ENCODE measurements at places on chromosomes 13 and 19.

DNA sequence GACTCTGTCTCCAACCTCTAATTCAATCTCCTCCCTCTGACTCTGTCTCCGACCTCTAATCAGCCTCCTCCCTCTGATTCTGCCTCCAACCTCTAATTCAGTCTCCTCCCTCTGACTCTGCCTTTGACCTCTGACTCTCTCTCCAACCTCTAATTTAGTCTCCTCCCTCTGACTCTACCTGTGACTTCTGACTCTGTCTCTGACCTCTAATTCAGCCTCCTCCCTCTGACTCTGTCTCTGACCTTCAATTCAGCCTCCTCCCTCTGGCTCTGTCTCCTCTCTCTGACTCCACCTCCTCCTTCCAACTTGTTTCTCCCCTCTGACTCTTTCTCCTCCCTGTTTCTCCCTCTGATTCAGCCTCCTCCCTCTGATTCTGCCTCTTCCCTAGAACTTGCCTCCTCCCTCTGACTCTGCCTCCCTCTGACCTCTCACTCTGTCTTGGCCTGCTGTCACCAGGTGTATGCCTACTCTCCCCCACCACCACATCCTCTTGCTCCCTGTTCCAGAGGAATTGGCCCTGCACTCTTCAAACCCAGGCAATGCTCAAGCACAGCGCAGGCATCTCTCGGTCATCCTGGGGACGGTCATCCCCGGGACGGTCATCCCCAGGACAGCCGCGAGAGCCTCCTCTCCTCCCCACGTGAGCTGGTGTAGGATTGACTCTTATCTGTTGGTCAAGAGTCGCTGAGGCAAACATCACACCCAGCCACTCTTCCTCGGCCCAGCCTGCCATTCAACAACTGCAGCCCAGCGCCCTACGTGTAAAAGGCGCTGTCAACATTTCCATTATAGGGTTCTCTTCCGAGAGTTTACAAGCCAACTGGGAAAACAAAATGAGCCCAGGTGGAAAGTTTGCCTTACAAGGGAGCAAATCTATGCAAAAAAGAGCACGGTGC lies 60.2 kb downstream of the ZIC5 start:
- no peak for DNase-seq

GRCh38 chr13:65460136-65460535 lies 1770.0 kb downstream of the PCDH9 start:
- DNase-seq = no peak

DNA sequence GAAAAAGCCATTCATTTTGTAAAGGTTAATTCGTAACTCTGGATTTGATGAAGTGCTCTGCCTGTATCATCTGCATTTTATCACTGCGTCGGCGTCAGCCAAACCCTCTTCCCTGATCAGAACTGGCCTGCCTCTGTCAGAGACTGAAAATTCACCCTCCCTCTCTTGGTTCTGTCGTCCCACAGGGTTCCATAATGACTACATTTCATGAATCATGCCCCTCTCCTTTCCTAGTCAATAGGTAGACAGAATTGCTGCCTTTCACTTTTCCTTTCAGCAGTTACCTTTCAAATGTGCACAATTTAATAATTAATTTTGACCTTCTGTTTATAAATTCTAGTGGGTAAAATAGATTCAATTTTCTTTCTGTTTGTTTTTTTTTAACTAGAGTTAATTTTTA lies 423.4 kb downstream of the RFC3 start:
- no peak for DNase-seq

DNA sequence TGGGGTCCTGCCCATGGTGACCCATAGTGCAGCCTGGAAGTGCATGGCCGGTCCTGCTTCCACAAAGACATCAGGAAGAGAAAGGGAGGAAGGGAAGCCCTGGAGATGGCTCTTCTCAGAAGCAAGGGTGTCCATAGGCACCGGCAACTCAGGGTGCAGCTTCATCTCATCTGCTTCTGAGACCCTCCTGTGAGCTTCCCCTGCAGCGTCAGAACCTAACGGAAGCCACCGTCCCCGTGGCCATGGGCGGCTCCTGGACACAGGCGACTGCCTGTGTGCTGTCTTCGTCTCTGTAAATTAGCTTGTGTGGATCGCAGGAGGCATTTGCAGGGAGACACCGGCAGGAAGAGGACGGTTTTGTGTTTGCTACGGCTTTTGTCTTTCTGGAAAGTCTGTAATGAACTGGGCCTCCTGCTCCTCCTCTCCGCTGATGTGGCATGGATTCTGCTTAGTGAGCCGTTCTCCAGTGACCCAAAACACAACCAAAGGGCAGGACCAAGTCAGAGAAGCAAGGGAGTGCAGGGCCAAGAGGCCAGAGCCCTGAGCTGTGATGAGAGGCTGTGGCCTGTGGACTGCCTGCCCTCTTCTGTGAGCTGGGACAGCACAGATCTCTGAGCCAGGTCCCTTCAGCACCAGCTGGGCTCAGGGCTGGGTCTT lies 2.5 kb downstream of the ATP4B start:
- DNase-seq = no peak

- no peak for DNase-seq
These were observed 2.8 kb downstream of the GSX1 start for GRCh38 chr13:27794921-27795717.

- no peak for DNase-seq
These were observed 622 bp upstream of the PRODH2 start for GRCh38 chr19:35813043-35813890.

DNA sequence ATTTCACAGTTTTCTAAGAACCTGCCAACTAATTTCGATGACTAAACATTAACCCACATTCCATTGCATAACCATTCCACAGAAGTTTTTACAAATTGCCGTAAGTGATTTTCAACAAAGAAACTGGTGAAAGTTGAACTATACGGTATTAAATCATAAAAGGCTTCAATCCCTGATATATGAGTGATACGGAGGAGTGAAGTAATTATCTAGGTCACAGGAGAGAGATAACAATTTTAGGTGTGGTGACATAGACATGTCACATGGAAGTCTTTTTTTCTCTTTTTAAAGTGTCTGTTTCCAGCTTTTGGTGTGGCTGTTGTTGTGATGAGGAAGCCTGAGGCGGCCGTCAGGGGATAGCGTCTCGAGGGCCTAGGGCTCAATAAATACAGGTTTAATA lies 29.4 kb downstream of the TBC1D4 start:
- DNase-seq = no peak

DNA sequence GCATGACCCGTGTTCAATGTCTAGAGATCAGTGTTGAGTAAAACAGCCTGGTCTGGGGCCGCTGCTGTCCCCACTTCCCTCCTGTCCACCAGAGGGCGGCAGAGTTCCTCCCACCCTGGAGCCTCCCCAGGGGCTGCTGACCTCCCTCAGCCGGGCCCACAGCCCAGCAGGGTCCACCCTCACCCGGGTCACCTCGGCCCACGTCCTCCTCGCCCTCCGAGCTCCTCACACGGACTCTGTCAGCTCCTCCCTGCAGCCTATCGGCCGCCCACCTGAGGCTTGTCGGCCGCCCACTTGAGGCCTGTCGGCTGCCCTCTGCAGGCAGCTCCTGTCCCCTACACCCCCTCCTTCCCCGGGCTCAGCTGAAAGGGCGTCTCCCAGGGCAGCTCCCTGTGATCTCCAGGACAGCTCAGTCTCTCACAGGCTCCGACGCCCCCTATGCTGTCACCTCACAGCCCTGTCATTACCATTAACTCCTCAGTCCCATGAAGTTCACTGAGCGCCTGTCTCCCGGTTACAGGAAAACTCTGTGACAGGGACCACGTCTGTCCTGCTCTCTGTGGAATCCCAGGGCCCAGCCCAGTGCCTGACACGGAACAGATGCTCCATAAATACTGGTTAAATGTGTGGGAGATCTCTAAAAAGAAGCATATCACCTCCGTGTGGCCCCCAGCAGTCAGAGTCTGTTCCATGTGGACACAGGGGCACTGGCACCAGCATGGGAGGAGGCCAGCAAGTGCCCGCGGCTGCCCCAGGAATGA lies 1.5 kb upstream of the CEACAM5 start:
- peak; percentile 64 for DNase-seq

- DNase-seq = no peak
These were observed 135.6 kb upstream of the ZNF536 start for GRCh38 chr19:30236587-30236986.

- no peak for DNase-seq
These were observed 148.5 kb downstream of the GPC5 start for GRCh38 chr13:91546900-91547299.

DNA sequence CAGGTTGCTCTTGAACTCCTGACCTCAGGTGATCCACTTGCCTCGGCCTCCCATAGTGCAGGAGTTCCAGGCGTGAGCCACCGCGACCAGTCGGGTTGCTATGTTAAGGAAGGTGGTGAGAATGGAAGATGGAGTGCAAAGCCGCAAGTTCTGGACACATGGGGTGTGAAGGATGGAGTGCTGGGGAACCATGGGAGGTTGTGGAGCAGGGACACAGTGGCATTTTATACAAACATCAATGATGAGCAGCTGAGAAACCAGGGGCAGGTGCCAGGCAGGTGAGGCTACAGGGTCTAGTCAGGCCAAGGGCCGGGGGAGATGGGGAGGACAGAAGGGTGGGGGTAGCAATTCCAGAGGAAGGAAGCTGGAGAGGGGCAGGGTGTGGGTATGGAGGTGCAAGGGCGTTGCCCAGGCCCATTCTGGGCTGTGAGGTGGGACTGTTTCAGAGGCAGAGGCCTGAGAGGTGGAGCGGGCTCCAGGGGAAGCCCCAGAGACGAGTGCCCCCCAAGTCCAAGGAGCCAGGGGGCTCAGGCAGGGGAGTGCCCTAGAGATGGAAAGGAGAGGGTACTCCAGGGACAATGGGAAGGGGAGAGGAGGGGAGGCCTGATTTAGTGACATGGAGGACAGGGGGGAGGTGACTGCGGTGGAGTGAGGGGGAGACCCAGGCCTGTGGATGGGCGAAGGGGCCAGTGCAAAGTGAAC lies 1.9 kb upstream of the RAX2 start:
- DNase-seq = no peak

- DNase-seq = peak; percentile 79
These were observed 2.1 kb downstream of the TGFB1 start for GRCh38 chr19:41351339-41352245.

- DNase-seq = no peak
These were observed 14.5 kb downstream of the PPFIA3 start for GRCh38 chr19:49133621-49134454.

DNA sequence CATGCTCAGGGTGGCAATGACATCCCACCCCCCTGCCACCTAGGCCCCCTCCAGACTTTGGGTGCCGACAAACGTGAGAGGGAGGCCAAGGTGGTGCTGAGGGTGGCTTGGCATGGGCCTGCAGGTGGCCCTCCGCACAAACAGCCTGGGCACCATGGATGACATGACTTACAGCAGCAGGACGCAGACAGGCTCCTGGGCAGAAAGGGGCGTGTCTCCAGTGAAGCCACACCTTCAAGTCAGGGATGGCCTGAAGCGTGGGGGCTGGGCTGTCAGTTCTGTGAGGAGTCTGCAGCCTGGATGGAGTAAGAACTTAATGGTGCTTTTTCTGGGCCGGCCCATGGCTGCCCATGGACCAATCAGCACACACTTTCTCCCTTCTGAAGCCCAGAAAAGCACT lies 25.3 kb downstream of the POMP start:
- no peak for DNase-seq

- no peak for DNase-seq
These were observed 504.8 kb downstream of the SLITRK1 start for GRCh38 chr13:83377491-83377890.

DNA sequence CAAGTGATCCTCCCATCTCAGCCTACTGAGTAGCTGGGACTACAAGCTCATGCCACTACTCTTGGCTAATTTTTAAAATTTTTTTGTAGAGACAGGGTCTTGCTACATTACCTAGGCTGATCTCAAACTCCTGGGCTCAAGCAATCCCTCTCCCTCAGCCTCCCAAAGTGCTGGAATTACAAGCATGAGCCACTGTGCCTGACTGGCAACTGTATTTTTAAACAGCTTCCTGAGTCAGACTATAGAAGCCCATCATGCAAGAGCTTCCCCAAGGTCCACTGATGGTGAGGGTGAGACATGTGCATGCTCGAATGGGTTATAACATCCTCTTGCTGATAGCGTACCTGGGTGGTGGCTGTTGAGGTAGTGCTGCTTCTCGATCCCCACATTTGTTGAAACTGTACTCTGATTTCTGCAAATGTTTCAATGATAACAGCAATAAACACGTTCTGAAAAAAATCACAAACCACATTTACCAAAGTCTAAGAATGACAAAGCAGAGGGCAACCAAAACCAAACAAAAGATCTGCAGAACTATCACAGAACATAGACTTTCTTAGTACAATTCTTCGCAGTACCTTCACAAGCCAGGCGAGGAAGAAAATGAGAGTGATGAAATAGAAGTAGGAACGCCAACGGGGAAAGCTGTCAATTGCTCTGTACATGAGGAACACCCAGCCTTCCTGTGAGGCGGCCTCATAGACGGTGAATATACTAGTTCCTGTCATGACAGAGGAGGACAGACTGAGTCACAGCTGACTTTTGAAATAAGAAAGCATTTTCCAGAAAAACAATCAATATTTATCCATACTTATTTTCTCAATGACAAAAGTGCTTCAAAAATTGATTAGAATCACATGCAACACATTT lies 124.4 kb downstream of the NALCN start:
- DNase-seq = peak; percentile 6

- DNase-seq = no peak
These were observed 83.7 kb upstream of the OBI1 start for GRCh38 chr13:78742659-78743058.

DNA sequence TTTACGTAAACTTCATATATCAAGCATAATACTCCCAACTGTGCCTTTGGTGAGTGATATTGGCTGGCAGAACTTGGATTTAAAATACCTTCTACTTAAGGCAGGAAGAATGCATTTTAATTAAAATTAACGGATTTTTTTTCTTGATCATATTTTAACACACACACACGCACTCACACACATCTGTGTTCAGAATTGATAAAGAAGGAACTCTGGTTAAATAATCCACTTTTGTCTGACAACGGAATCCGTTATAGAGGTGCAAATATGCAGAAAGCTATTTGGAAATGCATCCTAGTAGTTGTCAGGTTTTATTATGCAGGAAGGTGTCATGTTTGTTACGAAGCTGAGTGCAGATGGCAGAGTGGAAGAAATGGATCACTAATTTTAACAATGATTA lies 105.5 kb upstream of the ZNF536 start:
- DNase-seq = no peak

GRCh38 chr13:47129461-47129860 lies 232.6 kb upstream of the HTR2A start:
- DNase-seq = no peak

- no peak for DNase-seq
These were observed 17.5 kb upstream of the F7 start for GRCh38 chr13:113087923-113088690.

GRCh38 chr13:113616991-113617749 lies 32.6 kb downstream of the TFDP1 start:
- DNase-seq = no peak

DNA sequence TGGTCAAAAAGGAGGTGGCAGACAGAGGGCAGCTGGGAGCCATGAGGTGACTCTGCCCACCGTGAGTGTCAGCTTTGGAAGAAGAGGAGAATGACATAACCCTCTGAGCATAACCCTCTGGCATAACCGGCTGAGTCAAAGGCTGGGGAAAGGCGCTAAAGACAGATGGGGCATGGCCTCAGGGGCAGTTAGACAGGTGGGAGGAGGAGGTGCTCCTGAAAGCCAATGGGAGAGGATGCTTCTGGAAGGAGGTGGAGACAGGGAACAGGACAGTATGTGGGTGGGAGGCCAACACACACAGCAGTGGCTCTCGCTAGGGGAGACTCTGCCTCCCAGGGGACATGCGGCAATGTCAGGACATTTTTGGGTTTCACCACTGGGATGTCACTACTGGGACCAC lies 17.1 kb downstream of the ELAVL1 start:
- DNase-seq = no peak

All from activated CD4-positive, alpha-beta T cell treated with anti-CD3 and anti-CD28 coated beads, Interleukin-2, Interleukin-4, amounts not matched to agents 100 ng/mL and 50 ng/mL, durations not matched to agents 16 hours and 8 hours (primary cell).